ENCODE measurements at places on chromosomes 5 and 9.
A peak's percentile ranks its signal among the peaks of the same experiment; 100 is the strongest.

DNA sequence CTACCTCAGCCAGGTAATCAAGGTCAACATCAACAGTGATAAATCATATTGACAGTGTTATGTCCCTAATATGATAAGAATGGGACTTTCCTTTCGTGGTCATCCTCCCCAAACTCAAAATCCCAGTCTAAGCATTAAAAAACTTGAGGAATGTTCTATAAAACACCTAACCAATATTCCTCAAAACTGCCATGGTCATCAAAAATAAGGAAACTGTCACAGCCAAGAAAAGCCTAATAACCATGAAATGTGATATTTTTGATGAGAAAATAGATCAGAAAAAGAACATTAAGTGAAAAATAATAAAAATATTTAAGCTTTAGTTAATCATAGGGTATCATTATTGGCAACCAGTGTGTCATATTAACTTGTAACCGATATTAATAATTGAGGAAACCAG is 232.1 kb upstream of the ATP10B start:
- no peak for DNase-seq

DNA sequence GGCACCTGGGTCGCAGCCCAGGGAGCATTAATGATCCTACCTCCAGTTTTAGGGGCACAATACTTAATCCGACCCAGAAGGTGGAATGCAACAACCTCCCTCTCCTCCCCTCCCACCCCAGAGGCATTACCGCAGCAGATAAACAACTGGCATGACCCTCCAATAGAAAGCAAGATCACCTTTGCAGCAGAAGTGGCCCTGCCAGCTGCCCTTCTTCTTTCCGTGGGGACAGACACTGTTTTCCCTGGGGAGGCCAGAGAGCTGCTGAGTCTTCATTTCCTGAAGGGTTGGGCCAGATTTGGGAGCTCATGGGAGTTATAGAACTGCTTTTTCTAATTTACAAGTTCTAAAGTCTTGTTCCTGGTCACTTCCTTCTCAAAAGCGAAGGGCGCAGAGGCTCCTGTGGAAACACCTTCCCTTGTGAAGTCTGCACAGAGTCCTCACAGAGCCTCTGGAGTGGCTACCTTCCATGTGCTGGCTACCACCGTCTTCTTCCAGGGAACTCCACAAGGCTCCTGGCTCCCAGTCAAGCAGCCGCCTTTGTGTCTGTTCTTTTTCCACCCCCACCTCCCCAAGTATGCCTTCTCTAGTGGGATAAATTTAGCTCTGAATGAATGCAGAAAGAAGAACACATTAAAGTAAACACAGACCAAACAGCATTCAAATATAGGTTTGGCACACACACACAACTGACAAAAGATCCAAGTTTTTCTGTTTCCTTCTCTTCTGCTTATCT is 8.0 kb upstream of the PALM2AKAP2 start:
- peak; percentile 49 for DNase-seq

GRCh38 chr9:118918180-118918579 is 451.1 kb downstream of the BRINP1 start:
- no peak for DNase-seq

GRCh38 chr5:1746371-1747078 is 53.1 kb downstream of the MRPL36 start:
- no peak for DNase-seq

- DNase-seq, result no peak
These were observed 198.7 kb upstream of the HAPLN1 start for GRCh38 chr5:83919071-83920041.
